ENCODE measurements at places on chromosomes 2 and 18. TPM values are rescaled to one million over a fixed set of nuclear protein-coding genes. Genes with fewer than 3 reads are reported as not detected.

CROCC2 gene
- total RNA-seq, result 0.04 TPM

OSGEPL1 gene
- 13.1 TPM for total RNA-seq

ITGB6 gene
- 37.7 TPM for total RNA-seq

LYG2 gene
- total RNA-seq, result not detected

NTSR2 gene
- total RNA-seq, result not detected

POTEI gene
- not detected for total RNA-seq

CIB4 gene
- total RNA-seq, result not detected

PRKAG3 gene
- 19.3 TPM for total RNA-seq

AFTPH gene
- total RNA-seq, result 21.2 TPM

SNED1 gene
- total RNA-seq, result 2.8 TPM

RAB6C gene
- total RNA-seq, result 0.09 TPM

UGT1A6 gene
- total RNA-seq, result not detected

PCARE gene
- 0.09 TPM for total RNA-seq

CGREF1 gene
- 6.7 TPM for total RNA-seq

PID1 gene
- total RNA-seq, result 27.4 TPM

CMPK2 gene
- total RNA-seq, result 3.2 TPM

UGT1A5 gene
- not detected for total RNA-seq

TMEM198 gene
- total RNA-seq, result 1.2 TPM

DYNC2LI1 gene
- 22.3 TPM for total RNA-seq

NPHP1 gene
- 6.9 TPM for total RNA-seq

CYP26B1 gene
- total RNA-seq, result 11.7 TPM

ORC4 gene
- total RNA-seq, result 37.3 TPM

SLC40A1 gene
- 37.4 TPM for total RNA-seq

WDR35 gene
- 8.2 TPM for total RNA-seq

IL36A gene
- not detected for total RNA-seq

LONRF2 gene
- total RNA-seq, result 1.5 TPM

SRD5A2 gene
- under 0.01 TPM for total RNA-seq

LRRTM1 gene
- 0.27 TPM for total RNA-seq

PRSS56 gene
- total RNA-seq, result 2.6 TPM

GPAT2 gene
- 2.4 TPM for total RNA-seq

RTP5 gene
- total RNA-seq, result not detected

SCG2 gene
- total RNA-seq, result 0.09 TPM

SLC5A7 gene
- 0.22 TPM for total RNA-seq

CNGA3 gene
- total RNA-seq, result 0.40 TPM

OSR1 gene
- 11.6 TPM for total RNA-seq

SERPINB12 gene
- 0.62 TPM for total RNA-seq

FAM237A gene
- total RNA-seq, result not detected

CAPN13 gene
- total RNA-seq, result not detected

GPR75 gene
- total RNA-seq, result 0.75 TPM

ARHGAP25 gene
- total RNA-seq, result 3.1 TPM

IL18RAP gene
- total RNA-seq, result 0.35 TPM

UGT1A4 gene
- total RNA-seq, result not detected

CSRNP3 gene
- 15.6 TPM for total RNA-seq

TXNDC2 gene
- total RNA-seq, result 0.04 TPM

STK36 gene
- 18.8 TPM for total RNA-seq

NEMP2 gene
- 7.1 TPM for total RNA-seq

CENPA gene
- total RNA-seq, result 4.3 TPM

GRB14 gene
- total RNA-seq, result 2.9 TPM

POTEJ gene
- 0.04 TPM for total RNA-seq

ADD2 gene
- 0.98 TPM for total RNA-seq

GPR39 gene
- total RNA-seq, result 0.09 TPM

AQP12B gene
- total RNA-seq, result not detected

CASP8 gene
- total RNA-seq, result 9.3 TPM

CYS1 gene
- total RNA-seq, result 11.5 TPM
